Activated CD4-positive, alpha-beta T cell treated with anti-CD3 and anti-CD28 coated beads, Interleukin-2, amount 50 U/mL, for 4 hours (primary cell): ENCODE measurements at places on chromosomes 12 and 14.

- no peak for DNase-seq
These were observed 185.8 kb upstream of the SOX5 start for GRCh38 chr12:24135158-24135850.

- DNase-seq: no peak
These were observed 13.3 kb downstream of the REM2 start for GRCh38 chr14:22896356-22896755.

DNA sequence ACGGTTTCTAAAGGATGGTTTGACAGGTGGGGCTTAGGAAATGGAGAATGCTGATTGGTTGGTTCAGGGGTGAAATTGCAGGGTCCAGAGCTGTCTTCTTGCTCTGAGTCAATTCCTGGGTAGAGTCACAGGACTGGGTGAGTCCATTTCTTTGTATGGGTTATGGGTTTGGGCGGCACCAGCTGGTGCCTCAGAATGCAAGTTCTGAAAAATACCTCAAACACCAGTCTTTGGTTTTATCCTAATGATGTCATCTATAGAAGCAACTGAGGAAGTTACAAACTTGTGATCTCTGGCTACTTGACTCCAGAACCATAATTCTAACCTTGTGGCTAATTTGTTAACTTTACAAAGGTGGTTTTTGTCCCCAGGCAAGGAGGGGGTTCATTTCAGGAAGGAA lies 47.6 kb upstream of the EIF5 start:
- DNase-seq: no peak

DNA sequence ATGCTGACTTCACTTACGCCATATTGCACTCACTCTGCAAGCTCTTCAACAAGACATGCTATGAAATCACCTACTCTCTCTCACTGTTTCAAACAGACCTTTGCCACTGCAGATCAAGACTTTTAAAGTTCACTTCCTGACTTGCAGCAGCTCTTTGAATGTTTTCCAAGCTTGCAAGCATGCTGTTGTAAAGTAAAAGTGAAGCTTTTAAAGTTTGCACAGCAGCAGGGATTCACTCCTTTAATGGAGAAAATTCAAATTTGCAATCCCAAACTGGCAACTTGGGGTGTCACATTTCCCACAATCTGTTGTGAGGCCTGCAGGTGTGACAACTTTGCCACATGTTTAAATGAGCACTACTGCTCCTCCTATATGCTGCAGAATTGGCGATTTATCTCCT lies 270.9 kb downstream of the ALX1 start:
- DNase-seq: no peak

DNA sequence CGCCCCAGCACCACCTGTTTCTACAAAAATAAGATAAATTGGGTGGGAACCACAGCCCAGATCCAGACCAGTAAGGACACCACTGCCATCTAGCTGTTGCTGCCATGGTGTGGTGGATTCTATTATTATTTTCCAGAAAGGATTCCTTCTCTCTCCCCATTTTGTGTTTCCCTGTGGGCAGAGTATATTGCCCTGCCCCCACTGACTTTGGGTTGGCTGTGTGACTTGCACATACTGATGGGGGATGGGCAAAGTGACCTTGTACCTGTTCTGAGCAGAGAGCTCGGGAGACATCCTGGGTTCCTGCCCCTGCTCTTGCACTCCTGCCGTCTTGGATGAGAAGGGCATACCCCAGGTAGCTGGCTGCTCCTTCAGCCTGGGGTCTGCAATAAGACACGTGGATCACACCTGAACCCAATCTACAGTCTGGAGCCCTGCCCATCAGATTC lies 24.3 kb downstream of the MOAP1 start:
- no peak for DNase-seq

DNA sequence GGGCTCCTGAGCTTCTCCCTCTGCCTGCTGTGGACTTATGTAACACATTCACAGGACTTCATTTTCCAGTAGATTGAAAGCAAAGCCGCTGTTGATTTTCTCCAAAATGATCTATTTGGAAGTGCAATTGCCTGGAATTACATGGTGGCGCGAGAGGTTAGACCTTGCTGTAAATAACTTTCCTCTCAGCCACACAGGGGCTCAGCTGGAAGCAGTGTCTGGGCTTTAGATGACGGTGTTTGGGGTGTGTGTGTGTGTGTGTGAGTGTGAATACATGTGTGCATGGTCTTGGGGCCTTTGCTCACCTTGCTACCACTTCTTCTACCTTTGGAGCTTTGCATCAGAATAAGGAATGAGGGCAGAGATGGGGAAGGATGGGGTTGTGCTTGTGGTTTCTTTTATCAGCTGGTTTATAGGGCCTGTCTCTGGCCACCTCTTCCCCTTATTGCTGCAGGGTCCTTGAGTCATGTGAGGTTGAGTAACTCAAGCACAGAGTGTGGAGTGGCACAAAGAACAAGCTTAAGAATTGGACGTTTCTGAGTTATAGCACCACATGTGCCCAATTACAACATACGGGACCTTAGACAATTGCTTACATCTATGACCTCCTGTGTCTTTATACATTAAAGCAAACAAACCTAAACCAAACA lies 280.6 kb downstream of the NRXN3 start:
- no peak for DNase-seq

GRCh38 chr12:76441016-76441415 lies 92.8 kb upstream of the BBS10 start:
- DNase-seq: no peak

- no peak for DNase-seq
These were observed 10.1 kb downstream of the ENTPD5 start for GRCh38 chr14:74008843-74009499.

- DNase-seq: no peak
These were observed 46.4 kb downstream of the RESF1 start for GRCh38 chr12:32005496-32006125.

- no peak for DNase-seq
These were observed 86.9 kb downstream of the STON2 start for GRCh38 chr14:81313200-81313599.

DNA sequence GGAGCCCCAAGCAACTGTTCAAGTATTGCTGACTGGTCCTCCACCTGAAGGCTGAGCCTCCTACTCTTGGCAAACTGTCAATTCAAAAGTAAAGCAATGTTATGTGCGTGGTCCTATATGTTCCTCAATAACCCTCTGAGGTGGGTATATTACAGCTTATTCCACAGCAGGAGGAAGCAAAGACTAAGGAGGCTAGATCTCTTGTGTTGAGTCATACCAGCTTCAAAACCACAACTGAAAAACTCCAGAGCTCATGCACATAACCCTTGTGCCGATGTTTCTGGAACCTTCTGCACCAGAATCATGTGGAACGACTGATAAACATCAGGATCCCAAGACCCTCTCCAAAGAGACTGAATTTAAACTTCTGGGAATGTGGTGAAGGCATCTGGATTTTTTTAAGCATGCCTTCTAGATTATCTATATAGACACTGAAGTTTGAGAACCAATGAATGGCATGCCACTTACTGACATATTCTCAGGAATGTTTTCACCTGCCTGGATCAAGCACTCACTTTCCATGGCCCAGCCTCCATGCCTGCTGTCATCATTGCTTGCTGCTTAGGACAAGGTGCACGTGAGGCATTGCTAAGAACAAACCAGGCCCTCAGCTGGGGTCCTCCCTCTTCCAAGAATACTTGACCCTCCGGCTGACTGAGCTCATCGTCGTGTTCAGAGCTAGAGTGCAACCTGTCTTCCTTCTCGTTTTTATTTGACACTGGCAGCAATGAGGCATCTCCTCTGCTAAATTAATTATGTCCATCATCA lies 194.7 kb downstream of the BCL11B start:
- no peak for DNase-seq

DNA sequence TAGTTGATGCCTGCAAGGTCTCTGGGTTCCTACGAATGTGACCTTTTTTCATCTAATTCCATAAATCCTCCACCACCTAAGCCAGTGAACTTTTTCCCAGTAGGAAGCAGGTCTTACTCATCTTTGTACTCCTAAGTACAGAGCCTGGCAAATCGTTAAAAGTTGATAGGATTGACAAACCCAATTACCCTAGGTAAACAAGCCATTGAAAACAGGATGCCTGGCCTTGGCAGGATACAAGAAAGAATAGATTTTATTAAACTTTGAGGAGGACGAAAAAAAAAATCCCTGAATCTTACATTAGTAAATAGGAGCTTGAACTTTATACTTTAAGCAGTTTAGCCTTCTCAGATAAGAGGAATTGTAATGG lies 5.6 kb downstream of the TBPL2 start:
- no peak for DNase-seq

DNA sequence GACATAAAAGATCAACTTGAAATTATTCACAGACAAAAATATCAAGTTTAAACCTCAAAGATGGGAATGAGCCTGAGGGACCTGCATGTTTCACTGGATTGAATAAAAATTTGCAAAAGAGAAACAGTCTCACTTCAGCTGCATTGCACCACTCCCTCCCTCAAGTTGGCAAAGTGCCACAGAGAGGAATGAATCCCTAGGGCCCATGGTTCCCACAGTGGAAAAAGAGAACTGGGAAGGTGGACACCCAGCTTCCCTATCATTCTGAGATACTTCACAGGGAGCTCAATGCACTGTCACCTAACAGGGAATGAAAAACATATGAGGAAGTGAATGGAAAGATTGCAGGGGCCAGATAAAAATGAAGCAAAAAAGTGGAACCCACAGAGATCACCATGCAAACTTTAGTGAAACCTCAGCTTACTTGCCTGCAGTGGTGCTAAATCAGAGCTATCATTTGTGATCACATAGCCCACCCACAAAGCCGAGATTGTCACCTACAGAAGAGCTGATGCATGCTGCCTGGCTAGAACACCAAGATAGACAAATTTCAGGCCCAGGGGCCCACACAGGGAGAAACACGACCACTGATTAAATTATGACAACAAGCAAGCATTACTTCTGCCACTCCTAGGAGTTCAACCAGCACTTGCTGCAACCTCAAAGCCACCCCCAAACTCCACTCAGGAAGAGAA lies 911.3 kb downstream of the LRFN5 start:
- no peak for DNase-seq
